ENCODE measurements at places on chromosomes 2 and 18.

- no peak for DNase-seq
Observed at GRCh38 chr18:179499-179898, 21.1 kb downstream of the USP14 start.

DNA sequence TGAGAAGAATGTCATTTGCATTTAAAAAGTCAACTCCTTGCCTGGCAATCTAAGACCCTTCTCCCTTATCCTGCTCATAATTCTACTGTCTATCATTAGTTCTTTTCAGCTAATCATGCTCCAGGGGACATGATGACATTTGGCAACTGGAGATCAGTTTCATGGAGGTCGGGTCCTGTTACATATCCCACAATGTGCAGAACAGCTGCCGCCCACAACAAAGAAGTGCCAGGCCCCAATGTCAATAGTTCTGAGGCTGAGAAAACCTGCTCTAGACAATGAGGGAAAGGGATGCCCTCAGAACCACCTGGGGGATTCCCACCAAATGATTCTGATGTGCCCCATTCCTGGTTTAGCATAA is 53.4 kb upstream of the IL1RL1 start:
- DNase-seq: no peak

DNA sequence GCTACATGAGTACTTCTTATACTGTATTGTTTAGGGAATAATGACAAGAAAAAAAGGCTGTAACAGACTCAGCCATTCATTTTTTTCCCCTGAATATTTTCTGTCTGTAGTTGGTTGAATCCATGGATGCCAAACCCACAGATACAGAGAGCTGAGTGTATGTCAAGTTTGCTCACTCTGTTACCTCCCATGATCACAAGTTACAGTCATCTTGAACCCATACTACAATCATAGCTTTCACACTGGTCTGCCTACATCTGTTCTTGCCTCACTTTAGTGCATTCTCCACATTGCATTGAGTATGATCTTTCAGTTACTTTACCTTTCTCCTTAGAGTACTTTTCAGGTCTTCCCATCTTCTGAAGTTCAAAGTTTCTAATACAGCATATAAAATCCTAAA is 94.0 kb downstream of the BIRC6 start:
- DNase-seq: no peak

GRCh38 chr2:117714745-117715417 is 99.6 kb upstream of the DDX18 start:
- no peak for DNase-seq

DNA sequence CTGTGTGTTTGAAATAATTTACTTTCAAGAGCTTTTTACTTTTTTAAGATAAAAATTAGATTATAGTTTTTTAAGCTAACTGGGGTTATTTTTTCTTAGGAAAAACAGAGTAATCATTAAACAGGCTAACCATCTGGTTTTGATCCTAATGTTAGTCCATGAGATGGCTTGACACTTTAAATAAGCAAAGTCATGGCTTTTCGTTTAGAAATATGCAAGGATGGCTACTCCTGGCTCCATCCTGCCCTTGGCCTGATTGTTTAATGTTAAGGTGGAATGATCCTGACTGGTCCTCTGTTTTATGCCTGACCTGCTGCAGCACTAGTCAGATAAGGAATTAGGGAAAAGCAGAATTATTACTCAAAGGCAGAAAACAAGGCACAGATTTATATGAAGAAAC is 39.7 kb upstream of the PNPT1 start:
- DNase-seq: no peak

DNA sequence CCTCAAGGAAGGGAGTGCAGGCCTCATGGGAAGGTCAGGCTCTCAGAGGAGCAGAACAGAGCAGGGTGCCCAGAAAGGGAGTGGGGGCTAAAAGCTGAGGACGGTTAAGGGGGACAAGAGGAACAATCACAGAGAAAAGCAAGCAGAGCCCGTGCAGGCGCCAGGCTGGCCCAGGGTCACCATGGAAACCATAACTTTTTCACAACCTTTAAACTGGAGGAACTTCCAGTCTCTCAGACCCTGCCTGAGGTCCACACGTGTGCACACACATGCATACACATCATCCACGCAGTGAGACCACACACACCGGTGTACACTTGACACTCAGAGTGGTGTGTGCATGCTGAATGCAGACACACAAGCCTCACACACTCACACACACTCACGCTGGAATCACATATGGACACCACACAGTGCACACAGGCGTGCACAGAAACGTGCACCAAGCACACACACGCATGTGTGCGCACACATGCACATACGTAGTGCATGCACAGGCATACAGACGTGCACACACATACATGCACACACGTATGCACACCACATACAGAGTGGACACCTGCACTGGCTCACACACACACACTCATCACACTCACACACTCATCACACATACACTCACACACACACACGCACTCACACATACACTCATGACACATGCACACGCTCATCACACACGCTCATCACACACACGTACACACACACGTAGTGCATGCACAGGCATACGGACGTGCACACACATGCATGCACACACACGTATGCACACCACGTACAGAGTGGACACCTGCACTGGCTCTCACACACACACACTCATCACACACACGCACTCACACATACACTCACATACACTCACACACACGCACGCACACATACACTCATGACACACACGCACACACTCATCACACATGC is 37.2 kb upstream of the SNED1 start:
- DNase-seq: no peak
